ENCODE measurements at places on chromosomes 3 and 15.

DNA sequence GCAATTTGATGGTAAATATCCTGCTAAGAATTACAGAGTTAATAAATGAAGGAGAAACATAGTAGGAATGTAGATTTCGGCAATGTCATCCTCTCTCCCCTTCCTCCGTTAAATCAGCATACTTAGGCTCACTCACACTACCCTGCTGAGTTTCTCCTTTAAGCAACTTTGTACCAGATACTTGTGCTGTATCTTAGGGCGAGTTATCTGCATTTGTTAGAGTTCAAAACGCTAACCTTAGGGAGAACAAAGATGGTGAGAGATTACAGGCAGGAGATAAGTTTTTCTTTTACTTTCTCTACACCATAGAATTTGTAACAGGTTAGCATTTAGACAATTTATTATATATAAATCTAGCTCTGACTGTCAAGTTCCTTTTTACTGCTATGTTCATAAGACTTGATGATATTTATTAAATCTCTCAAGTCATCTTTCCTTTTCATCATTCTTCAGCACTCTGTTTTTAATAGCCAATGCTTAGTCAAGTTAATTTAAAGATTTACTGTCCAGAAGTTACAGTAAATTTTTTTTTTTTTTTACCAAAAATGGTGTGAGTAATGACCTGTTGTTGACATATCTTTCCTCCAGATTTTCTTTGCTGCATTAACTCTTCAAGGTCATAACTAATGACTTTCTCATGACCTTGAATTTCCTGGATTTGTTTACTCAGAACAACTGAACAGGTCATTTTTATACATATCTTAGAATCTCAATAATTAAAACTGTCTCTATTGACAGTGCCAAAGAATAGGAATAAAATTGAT is 22.2 kb downstream of the SUCNR1 start:
- DNase-seq = no peak

GRCh38 chr15:74432271-74432967 is 1.3 kb downstream of the SEMA7A start:
- no peak for DNase-seq

DNA sequence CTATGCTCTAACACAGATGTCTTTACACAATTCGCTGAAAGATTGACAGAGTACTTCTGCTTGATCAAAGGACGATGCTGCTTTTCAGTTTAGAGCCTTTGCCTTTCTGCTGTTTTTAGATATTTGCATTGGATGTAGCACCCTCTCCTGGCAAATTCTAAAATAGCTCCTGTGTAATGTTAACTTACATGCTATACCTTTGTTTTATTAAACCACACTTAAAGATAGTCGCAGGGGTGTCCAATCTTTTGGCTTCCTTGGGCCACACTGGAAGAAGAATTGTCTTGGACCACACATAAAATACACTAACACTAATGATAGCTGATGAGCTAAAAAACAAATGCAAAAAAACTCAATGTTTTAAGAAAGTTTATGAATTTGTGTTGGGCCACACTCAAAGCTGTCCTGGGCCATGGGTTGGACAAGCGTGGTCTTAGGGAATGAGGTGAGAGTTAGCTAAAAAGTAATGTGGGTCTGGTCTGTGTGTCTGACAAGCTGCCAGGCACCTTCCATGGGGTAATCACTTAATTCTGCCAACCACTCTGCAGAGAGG is 62.9 kb downstream of the ATG7 start:
- DNase-seq = no peak

DNA sequence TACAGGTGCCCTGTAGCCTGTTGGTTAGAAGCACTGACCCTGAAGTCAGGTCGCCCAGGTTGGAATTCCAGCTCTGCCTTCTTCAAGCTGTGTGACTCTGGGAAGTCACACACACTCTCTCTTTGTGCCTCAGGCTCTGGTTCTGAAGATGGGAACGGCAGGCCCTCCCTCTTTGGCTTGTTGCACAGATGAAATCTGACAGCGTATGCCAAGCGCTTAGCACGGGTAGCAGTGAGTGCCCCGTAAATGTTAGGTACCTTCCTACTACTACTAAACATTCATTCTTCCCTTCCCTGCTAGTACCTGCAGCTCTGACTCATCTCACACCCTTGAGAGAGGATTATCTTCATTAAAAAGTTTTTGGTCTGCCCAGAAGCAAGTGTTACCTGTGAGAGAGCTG is 139.0 kb downstream of the PGPEP1L start:
- DNase-seq = no peak

GRCh38 chr3:133709139-133709750 is 36.9 kb upstream of the TF start:
- no peak for DNase-seq

GRCh38 chr3:112350018-112350810 is 17.3 kb downstream of the CD200 start:
- DNase-seq = no peak

DNA sequence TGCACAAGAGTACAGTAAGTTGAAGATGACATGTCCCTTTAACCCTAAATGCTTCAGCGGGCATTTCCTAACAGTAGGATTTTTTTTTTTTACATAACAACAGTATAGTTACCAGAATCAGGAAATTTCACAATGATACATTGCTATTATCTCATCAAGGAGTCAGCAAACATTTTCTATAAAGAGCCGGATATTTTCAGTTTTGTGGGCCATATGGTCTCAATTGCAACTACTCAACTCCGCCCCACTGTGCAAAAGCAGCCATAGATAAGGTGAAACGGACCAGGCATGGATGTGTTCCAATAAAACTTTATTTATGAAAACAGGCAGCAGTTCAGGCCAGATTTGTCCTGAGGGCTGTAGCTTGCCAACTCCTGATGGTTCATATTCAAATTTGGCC is 130.6 kb downstream of the SMAD6 start:
- no peak for DNase-seq

GRCh38 chr15:28885630-28886430 is at the start of gene APBA2:
APBA2 (plus strand) TSS chr15:28885974; CDS start chr15:29053885, 167,911 bp downstream.
- DNase-seq = no peak

GRCh38 chr3:50661321-50661837 is 13.3 kb upstream of the DOCK3 start:
- DNase-seq = no peak

- DNase-seq = no peak
Measured at GRCh38 chr3:78820542-78820941, 947.3 kb downstream of the ROBO1 start.

- no peak for DNase-seq
Measured at GRCh38 chr3:187684880-187685279, 14.7 kb upstream of the SST start.

GRCh38 chr3:126414961-126415660 is 20.4 kb downstream of the CFAP100 start:
- no peak for DNase-seq

GRCh38 chr3:184531626-184532280 is 29.8 kb upstream of the EPHB3 start:
- no peak for DNase-seq

DNA sequence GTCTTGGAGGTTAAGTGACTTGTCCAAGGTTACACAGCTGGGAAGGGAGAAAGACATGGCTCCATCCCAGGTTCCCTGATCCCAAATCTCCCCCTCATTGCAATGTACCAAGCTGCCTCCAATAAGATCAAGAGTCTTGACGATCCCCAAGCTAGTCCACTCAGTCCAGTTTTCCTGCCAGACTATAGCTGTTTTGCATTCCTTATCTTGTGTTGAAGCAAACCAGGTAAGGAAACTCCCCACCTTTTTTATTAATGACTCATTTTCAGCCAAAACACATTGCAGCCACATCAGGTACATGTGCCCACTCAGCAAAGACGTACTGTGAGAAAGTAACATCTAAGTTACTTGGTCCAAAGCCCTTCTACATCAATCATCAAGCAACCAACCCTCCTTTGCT is 41.9 kb downstream of the LIPC start:
- no peak for DNase-seq

DNA sequence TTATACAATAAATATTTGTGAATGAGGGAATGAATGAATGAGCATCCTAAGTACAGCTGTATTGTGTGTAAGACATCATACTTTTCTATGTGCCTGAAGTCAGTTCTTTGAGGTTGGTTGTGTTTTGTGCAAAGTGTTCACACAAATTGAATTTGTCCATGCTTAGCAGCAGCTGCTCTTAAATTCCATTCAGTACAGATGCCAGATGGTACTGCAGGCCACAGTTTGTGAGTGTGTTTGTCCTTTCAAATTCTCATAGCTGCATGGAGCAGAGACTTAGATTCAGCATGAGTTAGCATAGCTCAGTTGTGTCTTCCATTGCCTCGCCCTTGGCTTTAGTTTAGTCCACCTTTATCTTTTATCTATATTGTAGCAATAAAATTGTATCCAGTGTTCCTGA is 3.8 kb upstream of the ZNF385D start:
- no peak for DNase-seq

- no peak for DNase-seq
Measured at GRCh38 chr3:30628901-30629590, 22.6 kb downstream of the TGFBR2 start.

DNA sequence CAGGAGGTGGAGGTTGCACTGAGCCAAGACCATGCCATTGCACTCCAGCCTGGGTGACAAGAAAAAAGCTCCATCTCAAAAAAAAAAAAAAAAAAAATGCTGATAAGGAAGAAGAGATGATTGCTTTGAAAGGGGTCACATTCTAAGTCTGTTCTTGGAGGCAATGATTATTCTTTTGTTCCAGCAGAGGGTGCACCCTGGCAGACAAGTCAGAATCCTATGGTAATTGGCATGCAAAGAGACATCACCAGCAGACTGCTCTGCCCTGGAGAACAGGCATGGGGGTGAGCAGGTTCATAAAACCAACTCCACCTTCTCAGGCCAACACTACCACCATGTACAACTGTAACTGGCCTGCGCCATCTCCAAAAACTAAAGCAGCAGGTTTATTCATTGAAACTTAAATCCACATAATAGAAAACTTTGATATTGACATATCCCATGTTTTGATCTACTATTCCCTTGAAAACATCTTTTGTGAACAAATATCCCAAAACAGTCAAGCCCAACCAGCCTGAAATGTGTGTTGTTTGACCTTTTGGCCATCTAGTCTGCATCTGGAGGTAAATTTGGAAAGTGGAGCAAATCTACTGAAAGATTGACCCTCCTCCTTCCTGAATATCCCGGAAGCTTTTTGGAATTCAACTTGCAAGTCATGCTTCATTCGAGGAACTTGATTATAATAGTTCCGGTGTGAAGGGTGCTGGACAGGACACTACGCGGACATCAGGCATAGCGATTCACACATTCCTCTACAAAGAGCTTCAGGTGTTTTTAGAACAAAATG is 100.3 kb downstream of the MECOM start:
- no peak for DNase-seq
